ENCODE measurements at places on chromosomes 5 and 9. TPM values are rescaled to one million over a fixed set of nuclear protein-coding genes. Genes with fewer than 3 reads are reported as not detected.
A peak's percentile ranks its signal among the peaks of the same experiment; 100 is the strongest.

Gene PCDHGB4
- 2.2 TPM for total RNA-seq

DNA sequence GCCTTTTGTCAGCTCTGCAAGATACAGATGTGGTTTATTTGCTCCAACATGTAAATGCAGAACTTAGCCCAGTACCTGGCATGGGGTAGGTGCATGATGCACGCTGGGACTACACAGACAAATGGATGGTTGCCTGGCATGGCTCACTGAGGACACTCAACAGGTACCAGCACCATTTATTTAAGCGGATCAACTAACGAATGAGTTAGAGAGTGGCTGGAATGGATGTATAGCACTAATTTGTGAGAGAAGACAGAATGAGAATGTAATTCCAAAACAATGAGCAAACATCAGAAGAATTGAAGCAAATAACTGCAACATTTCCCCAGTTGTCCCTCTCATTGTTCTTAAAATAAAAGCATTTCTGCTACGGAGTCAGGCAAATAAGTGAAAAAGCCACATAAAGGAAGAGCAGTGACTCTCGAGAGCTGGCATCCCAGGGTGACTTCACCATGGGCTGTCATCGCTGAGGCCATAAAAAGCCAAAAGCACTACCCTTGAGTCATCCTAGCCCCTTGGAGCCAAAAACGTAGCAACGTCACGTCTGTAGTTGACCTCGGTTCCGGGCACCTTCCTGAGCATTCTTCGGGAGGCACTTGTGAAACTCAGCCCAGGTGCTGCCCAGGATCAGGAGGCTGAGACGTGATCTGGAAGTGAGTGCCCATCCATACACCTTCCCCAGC is 290.3 kb downstream of the NSG2 start:
- no peak for DNase-seq

- DNase-seq: no peak
These were observed 159.2 kb upstream of the PLPPR1 start for GRCh38 chr9:100869326-100869725.

DNA sequence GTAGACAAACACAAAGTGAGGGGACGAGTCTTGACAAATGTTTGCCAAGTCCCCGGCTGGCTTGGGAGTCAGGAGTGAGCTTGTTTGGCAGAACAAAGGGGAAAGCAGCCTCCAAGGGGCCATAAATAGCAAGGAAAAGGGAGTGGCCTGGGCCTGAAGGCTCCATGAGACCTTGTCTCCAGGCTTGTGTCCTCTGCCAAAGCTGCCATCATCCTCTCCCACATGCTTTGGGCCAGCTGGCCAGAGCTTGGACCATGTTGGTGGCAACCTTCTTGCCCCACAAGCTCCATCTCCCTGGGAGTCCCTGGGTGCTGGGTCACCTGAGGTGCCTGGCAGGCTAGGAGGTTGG is 13.3 kb upstream of the PITX1 start:
- DNase-seq: peak; percentile 12

Gene S100Z
- total RNA-seq: not detected

Gene DMRTA1
- total RNA-seq: 2.0 TPM

Gene EQTN
- not detected for total RNA-seq

GRCh38 chr5:12315461-12315860 is 411.2 kb upstream of the CTNND2 start:
- no peak for DNase-seq

Gene N4BP3
- total RNA-seq: 4.8 TPM

Gene TXNDC8
- total RNA-seq: not detected

GRCh38 chr5:142935014-142935413 is 164.8 kb downstream of the ARHGAP26 start:
- DNase-seq: no peak

DNA sequence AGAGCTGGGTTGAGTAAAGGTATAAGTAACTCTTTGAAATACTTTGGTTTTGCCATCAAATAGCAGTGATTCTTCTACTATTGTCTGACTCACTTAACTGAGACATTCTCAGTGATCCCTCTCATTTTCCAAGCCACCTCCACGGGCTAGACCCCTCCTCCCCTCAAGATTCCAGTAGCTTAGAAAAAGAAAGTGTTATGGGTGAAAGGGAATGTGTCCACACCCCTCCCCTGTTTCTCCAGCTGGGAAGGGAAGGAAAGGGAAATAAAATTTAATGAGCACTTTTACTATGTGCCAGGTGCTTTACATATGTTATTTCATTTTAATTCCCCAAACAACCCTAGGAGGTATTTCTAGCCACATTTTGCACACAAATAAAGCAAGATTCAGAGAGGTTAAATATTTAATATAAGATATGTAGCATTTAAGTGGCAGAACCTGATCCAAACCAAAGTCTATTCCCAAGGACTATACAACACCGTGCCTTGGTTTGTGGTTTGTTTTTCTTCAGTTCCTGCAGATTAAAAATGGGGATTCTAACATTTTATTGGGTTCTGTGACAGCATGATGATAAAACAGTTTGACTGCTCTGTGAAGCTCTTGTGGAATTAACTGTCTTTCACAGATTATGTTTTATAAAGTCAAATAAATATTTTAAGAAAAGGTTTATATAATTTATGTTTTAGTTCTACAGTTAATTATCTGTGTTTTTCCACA is 135.9 kb downstream of the ZSWIM6 start:
- DNase-seq: no peak

- DNase-seq: no peak
These were observed 117.0 kb downstream of the VAV2 start for GRCh38 chr9:133875131-133875530.

- DNase-seq: no peak
These were observed 32.1 kb upstream of the MVB12B start for GRCh38 chr9:126294331-126295081.

DNA sequence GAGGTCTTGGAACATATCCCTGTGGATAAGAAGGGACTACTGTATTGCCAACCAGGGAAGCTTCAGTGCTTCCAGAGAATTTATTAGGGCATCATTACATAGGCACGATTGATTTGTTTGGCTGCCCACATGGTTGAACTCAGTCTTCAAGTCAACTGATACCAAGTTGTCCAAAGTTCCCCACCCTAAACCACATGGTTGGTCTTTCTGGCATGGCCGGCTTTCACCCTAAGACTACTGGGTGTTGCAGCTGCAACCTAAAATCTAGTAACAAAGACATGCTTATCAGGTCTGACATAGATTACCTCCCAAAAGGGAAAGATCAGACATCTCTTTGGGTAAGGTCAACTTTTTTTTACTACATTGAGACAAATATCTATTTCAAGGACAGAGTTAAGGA is 37.0 kb downstream of the FAF2 start:
- DNase-seq: no peak

GRCh38 chr5:14399054-14399692 is 182.4 kb upstream of the OTULINL start:
- DNase-seq: peak; percentile 76

DNA sequence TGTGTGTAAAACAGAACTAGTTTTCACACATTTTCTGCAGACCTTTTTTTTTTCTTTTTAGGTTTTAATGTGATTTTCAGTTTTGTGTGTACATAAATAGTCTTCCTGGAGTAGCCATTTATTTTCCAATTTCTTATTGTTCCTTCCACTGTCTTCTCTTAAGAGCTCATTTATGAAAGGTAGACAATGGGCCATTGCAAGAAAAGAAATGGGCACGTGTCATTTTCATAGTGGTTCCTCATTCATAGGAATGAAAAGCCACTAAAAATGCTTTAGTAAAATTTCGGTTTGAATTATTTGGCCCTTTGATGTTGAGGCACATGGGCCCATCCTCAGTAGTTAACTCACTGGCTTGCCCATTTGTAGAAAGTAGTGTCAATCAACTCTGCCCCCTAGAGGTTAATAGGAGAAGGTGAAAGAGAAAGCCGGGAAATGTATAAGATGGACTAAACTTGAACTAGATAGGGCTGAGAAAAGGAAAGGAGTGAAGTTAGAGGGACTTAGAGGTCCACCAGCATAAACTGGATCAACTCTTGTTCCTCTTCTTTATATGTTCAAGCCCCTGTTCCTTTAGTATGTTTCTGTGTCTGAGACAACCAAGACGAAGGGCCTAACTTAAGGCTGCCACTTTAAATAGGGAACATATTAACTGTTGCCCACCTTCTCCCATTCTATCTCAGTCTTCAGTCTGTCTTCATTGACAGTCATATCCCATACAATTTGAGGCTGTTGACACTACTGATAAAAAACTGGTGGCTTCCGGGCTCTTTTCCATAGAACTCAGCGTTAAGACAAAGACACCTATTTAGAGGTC is 72.6 kb downstream of the SMARCA2 start:
- peak; percentile 37 for DNase-seq

GRCh38 chr5:176458904-176459561 is 10.8 kb downstream of the FAF2 start:
- DNase-seq: no peak

- no peak for DNase-seq
These were observed 7.8 kb upstream of the DNAJC18 start for GRCh38 chr5:139446956-139447779.

- DNase-seq: peak; percentile 78
These were observed 9.3 kb downstream of the ZNF622 start for GRCh38 chr5:16456103-16456832.

Gene JAKMIP2
- total RNA-seq: not detected

DNA sequence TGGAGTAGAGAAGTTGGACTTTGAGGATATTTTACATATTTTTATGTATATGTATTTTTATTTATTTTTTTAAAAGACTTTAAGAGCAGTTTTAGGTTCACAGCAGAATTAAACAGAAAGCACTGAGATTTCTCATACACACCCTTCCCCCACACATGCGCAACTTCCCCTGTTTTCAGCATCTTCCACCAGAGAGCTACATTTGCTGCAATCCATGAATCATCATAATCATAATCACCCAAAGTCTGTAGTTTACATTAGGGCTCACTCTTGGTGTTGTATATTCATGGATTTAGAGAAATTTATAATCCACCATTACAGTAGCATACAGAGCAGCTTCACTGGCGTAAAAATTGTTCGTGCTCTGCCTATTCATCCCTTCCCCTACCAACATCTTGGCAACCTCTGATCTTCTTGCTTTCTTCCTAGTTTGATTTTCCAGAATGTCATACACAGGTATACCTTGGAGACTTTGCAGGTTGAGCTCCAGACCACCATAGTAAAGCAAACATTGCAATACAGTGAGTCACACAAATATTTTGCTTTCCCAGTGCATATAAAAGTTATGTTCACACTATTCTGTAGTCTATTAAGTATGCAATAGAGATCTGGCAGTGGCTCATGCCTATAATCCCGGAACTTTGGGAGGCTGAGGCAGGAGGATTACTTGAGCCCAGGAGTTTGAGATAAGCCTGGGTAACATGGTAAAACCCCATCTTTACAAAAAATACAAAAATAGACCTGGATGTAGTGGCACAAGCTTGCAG is 9.6 kb upstream of the CCDC171 start:
- no peak for DNase-seq

- DNase-seq: no peak
These were observed 37.4 kb upstream of the RUSC2 start for GRCh38 chr9:35452481-35452880.

Gene CAST
- 146 TPM for total RNA-seq

DNA sequence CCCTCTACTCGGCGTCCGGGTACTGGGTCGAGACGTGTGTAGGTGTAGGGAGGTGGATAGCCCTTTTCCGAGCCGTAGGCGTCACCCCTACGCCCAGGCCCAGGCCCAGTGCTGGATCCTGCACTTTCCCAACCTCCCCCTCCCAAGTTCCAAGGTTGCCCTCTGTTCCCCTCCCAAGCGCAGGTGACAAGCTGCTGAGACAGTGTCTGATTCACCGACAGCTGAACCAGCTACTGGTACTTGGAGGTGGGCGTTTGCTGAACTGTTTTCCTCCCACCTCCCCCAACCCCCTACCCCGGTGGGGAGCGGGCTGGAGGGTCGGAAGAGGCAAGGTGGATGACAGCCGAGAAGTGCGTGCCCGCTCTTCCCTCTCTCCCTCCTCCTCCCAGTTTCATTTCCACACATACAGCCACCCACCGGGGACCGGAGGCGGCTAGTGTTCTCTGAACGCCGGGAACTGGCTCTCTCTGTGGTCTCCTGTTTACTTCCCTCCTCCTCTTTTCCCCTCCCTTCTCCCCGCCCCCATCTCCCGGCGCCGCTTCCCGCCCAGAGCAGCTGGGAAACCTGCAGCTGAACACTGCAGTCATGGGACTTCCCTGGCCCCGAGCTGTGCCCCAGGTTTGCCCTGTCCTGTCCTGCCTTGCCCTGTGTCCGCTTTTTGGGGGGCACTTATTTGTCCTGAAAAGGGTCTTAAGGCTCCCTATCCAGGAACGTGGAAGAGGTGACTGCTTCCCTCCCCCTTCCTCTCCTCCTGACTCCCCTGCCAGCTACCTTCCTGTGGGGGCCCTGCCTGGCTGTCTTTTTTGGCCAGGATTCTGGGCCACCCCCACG is 6.2 kb upstream of the KLF9 start:
- peak; percentile 94 for DNase-seq

Gene ZNF454
- total RNA-seq: not detected

DNA sequence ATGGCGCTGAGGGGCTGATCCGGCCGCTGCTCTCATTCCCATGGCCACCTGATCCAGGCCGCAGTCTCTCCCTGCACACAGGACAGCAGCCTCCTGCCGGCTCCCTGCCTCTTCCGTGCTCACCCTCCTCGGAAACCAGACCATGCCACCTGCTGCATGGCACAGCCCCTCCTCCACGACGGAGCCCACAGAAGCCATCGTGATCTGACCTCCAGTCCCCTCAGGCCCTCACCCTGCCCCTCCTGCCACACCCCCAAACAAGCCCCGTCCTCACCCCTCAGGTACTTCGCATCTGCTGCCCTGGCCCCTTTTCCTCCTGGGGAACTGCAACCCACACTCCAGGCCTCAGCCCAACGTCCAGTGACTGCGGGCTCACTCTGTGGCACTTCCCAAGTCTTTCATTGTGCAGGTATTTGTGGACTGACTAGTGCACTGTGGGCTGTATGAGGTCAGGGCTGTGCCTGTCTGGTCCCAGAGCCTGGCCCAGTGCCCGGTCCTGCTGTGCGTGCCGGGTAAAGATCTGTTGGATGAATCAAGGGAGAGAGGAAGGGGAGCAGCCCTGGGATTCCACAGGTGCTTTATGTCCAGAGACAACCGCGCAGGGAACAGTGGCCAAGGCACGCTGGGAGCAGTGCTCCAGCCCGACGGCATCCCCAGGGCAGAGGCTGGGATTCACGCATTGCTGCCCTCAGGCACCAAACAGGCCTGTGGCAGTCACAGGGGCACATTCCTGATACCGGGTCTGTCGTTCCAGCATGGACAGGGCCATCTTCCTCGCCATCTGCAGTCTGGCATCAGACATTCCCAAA is 86.1 kb downstream of the ADAMTS2 start:
- DNase-seq: peak; percentile 82

Measured in myocyte (in vitro differentiated cells).